Esophagus squamous epithelium (tissue), 5 donors: ENCODE measurements at places on chromosomes 2 and 18.

GRCh38 chr2:232448304-232448690 is 7.7 kb upstream of the ALPI start:
- DNase-seq = no peak

GRCh38 chr2:27278010-27278409 is 2.8 kb downstream of the DNAJC5G start:
- no peak for DNase-seq

DNA sequence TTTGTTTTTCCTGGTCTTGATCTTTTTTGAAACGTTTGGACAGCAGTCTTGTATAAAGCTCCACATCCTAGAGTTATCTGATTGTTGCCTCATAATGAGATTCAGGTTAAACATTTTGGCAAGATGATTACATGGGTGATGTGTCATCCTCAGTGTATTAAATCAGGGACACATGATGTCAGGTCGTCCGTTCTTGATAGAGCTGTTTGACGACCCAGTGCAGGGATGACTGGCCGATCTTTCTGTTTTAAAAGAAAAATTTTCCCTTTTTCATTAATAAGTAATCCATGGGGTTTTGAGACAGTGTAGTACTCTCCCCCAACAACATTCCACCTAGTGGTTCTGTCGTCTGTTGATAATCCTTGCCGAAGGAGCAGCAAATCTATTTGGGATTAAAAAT is 44.5 kb upstream of the SERPINB2 start:
- DNase-seq = no peak

- DNase-seq = no peak
Measured at GRCh38 chr2:37560863-37561614, 110.4 kb downstream of the CDC42EP3 start.

- DNase-seq = no peak
Measured at GRCh38 chr18:9454061-9454703, 21.1 kb upstream of the RALBP1 start.

GRCh38 chr2:12027136-12027535 is 280.7 kb downstream of the LPIN1 start:
- DNase-seq = no peak

DNA sequence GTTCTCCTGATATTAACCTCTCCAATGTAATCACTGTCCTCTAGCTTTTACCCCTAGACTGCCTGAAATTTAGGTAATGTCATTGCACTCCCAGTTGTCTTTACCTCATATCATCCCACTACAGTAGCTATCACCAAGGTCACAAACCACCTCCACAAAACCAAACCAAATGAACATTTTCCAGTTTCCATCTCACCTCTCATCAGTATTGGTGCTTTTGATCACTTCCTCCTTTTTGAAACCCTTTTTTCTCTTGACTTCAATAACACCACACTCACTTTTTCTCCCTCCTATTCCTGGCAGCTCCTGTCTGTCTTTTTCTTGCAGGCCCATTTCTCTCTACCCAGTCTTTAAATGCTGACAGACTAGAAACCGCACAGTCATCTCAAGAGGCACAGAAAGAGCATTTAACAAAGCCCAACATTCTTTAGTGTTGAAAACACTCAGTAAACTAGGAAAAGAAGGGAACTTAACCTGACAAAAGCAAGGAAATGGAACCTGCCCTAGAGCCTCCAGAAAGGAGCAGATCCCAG is 95.9 kb upstream of the SIX2 start:
- no peak for DNase-seq

DNA sequence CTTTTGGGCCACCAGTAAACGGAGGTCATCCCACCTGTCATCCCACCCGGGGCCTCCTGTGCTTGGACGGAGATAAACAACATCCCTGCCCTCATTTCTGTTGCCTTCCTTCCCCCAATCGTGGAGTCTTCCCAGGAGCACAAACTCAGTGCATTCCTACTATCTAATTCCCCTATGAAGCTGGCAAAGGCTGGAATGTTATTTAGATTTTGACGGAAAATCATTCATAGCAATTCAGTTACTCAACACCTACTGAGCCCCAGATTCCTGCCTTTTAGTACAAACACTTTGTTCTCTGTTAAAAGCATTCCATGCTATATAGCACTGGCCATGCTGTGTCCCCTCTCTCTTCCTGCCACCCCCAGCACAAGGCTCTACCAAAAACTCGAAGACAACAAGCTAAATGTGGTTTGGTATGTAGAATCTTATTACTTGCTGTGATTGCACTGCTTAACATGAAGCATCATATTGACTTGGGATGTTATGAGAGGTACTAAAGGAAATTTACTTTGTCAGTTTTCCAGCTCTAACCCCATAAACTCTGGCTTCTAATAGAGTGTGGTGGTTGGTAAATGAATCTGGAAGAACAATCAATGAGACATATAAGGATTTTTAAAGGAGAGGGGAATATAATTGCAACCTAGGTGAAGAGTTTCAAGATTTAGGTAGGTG is 32.3 kb upstream of the IMPA2 start:
- no peak for DNase-seq

- no peak for DNase-seq
Measured at GRCh38 chr2:106812841-106813240, 73.1 kb downstream of the ST6GAL2 start.

- no peak for DNase-seq
Measured at GRCh38 chr2:221104361-221104811, 467.7 kb downstream of the EPHA4 start.

GRCh38 chr2:56102098-56102497 is 81.7 kb upstream of the CCDC85A start:
- no peak for DNase-seq

GRCh38 chr18:46324087-46324955 is 220.1 kb downstream of the HAUS1 start:
- no peak for DNase-seq

GRCh38 chr2:70525032-70525431 is 28.6 kb downstream of the TGFA start:
- no peak for DNase-seq

DNA sequence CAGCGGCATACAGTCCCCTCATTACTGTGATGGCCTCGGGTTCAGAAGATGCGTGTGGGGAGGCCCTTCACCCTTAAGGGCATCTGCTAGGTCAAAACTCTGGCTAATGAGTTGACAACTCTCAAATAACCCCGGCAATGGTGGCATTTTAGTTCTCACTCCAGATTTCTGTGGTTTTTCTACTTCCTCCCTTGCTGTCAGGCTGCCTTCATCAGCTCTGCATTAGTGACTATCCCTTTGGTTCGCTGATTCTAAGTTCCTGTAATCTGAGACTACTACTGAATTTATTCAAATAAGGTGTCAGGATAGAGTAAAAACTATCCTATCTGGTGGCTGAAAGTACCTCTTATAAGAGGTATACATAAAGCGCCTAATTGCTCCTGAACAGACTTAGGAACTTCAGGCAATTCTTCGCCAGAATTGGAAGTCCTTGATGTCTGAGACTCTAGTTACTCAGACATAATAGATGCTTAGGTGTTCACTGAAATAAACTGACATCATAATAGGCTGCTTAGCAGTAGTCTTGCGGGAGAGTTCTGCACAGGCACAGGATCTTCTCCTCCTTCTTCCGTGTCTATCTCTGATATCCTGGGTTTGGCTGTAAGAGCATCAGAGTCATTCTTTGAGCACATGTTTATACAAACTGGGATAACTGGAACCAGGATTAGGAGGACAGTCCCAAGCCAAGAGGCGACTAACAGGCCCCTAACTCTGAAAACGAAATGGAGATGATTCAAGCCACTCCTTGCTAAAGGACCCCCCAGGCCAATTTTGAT is 194.5 kb downstream of the DNER start:
- no peak for DNase-seq

GRCh38 chr2:102412199-102412598 is 10.8 kb upstream of the IL18RAP start:
- DNase-seq = no peak

GRCh38 chr2:69099541-69099940 is 86.6 kb downstream of the ANTXR1 start:
- DNase-seq = no peak

- no peak for DNase-seq
Measured at GRCh38 chr18:49967171-49967570, 153.8 kb upstream of the ACAA2 start.

DNA sequence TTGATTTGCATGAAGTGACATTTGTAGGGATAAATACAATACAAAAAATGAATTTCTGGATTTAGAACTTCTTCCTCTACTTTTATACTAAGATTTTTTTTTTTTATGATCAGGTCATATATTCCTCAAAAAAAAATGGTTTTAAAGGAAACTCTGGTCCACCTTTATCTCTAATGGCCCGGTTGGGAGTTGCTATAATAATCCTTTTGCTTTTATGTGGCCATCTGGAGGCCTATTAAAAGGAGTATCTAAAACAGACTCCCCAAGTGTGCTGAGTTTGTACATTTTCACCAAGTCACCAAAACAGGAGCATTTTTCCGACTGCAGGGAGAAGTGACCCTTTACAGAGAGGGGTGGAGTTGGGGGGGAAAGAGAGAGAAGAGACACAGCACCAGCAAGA is 329.2 kb upstream of the FIGN start:
- no peak for DNase-seq

DNA sequence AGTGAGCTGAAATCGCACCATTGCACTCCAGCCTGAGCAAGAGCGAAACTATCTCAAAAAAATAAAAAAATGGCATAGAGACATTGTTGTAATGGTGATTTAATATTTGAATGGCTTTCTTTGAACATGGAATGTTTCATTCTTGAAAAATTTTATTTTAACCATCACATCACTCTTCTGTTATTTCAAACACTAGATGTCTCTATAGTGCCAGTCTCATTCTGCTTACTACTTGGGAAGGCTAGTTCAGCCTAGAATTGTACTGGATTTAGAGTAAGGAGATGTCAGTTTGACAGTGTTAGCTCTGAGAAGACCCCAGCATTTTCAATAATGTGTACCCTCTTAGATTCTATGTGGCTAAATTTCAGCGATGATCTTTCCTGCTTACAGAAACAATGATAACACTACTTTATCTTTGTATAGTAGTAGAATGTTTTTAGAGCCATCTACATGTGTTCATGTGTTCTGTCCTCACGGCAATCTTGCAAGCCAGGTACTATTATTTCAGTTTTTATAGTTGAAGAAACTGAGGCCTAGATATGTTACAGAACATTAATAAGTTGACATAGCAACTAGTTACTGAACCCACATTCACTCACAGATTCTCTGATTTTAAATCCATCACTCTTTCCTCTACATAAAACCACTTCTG is 142.9 kb upstream of the ZSWIM2 start:
- no peak for DNase-seq

GRCh38 chr2:192195548-192196418 is 1.1 kb upstream of the TMEFF2 start:
- no peak for DNase-seq

- no peak for DNase-seq
Measured at GRCh38 chr2:10300997-10301940, 1.4 kb upstream of the HPCAL1 start.

- DNase-seq = no peak
Measured at GRCh38 chr2:35827086-35827485, 528.5 kb upstream of the CRIM1 start.

- no peak for DNase-seq
Measured at GRCh38 chr2:215447673-215448081, 11.8 kb upstream of the FN1 start.

DNA sequence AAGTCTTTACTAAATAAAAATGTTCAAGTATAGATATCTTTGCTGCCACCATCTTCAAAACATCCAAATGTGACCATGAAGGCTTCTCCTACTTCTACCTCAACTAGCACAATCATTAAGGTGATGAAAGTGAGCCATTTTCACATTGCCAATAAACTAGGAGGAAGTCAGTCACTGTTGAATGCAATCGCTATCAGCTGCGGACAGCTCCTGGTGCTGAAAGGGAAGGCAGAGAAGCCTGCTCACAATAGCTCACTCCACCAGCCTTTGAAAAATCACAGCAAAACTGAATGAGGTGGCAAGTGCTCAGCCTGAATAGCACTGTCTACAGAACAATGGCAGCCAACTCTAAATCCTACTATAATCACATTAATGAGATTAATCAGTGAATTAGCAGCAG is 2.2 kb downstream of the MYT1L start:
- DNase-seq = no peak

GRCh38 chr2:80078290-80079036 is 226.1 kb downstream of the LRRTM1 start:
- DNase-seq = no peak

DNA sequence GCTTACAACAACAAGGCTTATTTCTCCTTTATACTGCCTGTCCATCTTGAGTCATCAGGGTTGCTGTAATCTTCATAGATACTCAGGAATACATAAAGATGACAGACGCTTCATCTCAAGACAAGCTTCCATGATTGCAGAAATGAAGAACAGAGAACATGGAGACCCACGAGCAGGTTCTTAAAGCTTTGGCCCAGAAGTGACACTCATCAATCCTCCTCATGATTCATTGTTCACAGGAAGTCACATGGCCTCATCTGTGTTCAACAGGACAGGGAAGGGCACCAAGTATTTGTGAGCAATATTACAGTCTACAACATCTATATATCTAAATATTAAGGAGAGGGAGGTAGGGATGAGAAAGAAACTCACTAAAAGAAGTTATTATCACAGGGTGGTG is 36.5 kb upstream of the PGAP1 start:
- DNase-seq = no peak

GRCh38 chr2:7352191-7352590 is 435.0 kb downstream of the RNF144A start:
- DNase-seq = no peak

- no peak for DNase-seq
Measured at GRCh38 chr2:109352898-109353689, 224.1 kb downstream of the SH3RF3 start.

- no peak for DNase-seq
Measured at GRCh38 chr2:241561832-241562231, 3.3 kb downstream of the BOK start.

- DNase-seq = no peak
Measured at GRCh38 chr18:70720607-70721006, 431.8 kb downstream of the SOCS6 start.

GRCh38 chr2:236775511-236775910 is 205.9 kb downstream of the ACKR3 start:
- DNase-seq = no peak

GRCh38 chr2:3670941-3671340 is 12.9 kb downstream of the ALLC start:
- DNase-seq = no peak

DNA sequence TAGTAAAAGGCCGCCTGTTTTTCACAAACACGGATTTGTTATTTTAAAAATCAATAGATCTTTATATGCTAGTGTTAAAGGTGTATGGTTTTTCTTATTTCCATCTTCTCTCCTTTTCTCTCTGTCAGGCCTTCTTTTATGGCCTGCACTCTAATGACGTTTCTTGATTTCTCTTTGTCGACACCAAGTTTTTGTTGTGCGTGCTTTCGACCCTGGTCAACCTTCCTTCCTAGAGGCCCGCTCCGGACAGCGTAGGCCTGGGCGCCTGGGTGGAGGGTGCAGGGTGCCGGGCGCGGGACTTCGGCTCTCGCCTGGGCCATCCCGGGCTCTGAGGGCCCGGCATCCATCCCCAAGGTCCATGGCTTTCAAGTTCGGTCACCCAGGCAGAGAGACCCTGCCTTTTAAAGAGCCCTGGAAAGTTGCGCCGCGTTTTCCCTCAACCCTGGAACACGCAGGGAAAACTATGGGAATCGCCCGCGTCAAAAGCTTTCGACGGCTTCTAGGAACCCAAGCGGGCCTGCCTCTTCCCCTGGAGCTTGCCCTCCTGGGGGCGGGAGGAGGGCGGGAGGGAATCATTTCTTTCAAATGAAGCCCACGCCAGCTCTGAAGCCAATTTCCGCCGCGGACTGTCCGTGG is 4.1 kb upstream of the SATB2 start:
- DNase-seq = no peak
